Esophagus mucosa (tissue), 1 donor: ENCODE measurements at places on chromosomes 6 and 20. TPM values are rescaled to one million over a fixed set of nuclear protein-coding genes. Genes with fewer than 3 reads are reported as not detected.

- ATAC-seq: no peak
Observed at GRCh38 chr20:17614812-17615644, 45.2 kb downstream of the DSTN start.

- no peak for ATAC-seq
Observed at GRCh38 chr6:4687656-4687988, 88.6 kb upstream of the CDYL start.

- no peak for ATAC-seq
Observed at GRCh38 chr6:113489952-113490746, 367.0 kb upstream of the MARCKS start.

DNA sequence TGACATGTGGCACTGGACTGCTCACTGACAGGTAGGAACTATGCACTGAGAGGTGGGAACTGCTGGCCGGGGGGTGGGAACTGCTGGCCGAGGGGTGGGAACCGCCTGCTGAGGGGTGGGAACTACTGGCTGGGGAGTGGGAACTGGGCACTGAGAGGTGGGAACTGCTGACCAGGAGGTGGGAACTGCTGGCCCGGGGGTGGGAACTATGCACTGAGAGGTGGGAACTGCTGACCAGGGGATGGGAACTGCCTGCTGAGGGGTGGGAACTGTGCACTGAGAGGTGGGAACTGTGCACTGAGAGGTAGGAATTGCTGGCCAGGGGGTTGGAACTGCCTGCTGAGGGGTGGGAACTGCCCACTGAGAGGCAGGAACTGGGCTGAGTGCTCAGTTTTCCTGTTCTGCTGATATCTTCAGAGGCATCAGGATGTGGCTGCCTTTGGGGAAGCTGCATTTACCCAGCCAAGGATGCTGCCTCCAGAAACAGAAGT lies 90.2 kb downstream of the THBS2 start:
- ATAC-seq: no peak

The PI16 gene
- total RNA-seq: 0.20 TPM

The GNAS-AS1 gene
- total RNA-seq: 0.64 TPM

The CLDN20 gene
- not detected for total RNA-seq

The SLC44A4 gene
- 2.9 TPM for total RNA-seq

The PLN gene
- 1.5 TPM for total RNA-seq
